ENCODE measurements at places on chromosomes 6 and 20.

DNA sequence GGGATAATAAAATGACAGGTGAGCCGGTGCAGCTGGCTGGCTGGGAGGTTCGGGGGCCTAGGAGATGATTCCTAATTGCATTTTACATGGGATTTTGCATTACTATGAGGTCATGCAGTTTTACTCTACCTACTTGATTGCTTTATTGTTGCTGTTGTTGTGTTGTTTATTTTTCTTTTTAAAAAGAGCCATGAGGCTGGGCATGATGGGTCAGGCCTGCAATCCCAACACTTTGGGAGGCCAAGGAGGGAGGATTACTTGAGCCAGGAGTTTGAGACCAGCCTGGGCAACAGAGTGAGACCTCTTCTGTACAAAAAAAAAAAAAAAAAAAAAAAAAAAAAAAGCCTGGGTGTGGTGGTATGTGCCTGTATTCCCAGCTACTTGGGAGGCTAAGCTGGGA, 104.8 kb downstream of the GJA1 start:
- DNase-seq: no peak

DNA sequence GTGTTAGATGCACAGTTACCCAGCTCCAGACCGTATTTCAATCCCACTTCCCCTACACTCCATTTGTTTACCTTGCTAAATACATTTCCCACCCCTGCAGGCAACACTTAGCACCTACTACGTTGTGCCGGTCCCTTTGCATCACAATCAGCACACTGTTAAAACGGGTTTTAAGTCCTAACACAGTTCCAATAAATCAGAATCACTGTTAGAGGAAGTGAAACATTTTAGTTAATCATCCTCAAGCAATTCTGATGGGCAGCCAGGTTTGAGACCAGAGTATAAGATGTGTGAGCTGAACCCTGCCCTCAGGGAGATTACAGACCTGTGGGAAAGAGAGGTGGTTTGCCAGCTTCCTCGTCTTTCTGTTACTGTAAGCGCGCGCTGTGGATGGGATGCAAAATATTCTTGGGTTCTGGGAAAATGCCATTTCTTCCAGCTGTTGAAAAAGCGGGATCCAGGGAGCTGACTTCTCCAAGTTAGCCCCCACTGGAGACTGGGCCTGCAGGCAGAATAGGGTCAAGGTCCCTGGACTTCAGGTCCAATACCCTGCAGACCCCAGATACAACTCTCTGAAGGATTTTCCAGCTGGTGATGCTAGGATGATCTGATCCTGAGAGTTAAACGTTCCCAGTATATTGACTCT, 3.1 kb downstream of the ZCCHC3 start:
- no peak for DNase-seq

DNA sequence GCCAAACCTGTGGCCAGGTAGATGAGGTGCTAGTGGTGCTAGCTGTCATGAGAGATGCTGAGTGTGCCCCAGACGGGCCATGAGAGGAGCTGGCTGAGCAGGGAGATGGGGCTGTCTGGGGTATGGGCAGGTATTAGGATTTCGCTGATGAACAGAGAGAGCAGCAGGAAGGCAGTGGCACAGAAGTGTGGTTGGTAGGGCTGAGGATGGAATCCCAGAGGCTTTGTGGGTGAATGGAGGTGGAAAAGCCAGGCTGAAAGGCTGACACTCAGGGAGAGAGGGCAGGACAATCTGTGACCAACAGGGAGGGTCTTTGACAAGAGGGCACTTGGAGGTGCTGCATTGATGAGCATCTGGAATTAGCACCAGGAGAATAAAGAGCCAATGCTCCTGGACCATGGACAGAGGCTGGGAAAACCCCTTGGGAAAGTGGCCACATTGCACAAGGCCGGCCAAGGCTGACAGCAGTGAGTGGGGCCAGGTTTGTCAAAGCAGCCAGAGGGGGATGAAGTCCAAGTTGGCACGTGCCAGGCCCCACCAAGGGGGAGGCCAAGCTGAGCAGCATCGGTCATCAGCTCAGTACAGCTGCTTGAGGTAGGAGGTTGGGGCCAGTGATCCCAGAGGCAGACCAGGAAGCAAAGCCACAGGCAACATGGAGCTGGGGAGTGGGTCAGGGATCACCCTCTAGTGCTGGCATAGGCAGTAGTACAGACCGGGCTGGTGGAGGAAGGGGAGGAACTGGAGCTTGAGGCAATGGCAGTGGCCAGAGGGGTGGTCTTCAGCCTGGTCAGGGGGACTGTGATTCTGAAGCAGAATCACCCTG, 19.7 kb upstream of the SGK2 start:
- DNase-seq: no peak

- no peak for DNase-seq
Measured at GRCh38 chr6:164812706-164813105, 496.7 kb downstream of the C6orf118 start.

GRCh38 chr6:13065581-13065980, 262.8 kb downstream of the TBC1D7 start:
- DNase-seq: no peak

GRCh38 chr6:115511771-115512170, 548.9 kb downstream of the FRK start:
- no peak for DNase-seq

DNA sequence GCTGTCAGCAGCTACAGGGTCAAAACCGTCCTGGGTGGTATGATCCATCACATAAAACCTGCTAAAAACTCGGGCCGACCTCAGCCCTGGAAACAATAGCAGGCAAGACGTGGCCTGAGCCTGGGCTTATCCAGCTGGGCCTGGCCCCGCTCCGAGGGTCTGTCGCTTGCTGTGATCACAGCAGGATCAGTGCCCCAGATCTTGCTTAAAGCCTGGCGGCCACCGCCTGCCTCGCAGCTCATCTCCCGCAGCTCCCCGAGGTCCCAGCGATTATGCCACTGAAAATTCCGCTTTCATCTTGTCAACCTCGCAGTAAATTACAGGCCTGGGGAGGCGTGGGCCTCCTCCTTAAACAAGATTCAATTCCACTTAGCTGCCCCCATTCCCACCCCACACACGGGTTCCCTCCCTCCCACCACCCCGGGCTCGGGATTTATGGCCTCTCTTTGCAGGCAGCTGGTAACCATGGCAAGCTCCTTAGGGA, 40.1 kb downstream of the CDH22 start:
- no peak for DNase-seq

DNA sequence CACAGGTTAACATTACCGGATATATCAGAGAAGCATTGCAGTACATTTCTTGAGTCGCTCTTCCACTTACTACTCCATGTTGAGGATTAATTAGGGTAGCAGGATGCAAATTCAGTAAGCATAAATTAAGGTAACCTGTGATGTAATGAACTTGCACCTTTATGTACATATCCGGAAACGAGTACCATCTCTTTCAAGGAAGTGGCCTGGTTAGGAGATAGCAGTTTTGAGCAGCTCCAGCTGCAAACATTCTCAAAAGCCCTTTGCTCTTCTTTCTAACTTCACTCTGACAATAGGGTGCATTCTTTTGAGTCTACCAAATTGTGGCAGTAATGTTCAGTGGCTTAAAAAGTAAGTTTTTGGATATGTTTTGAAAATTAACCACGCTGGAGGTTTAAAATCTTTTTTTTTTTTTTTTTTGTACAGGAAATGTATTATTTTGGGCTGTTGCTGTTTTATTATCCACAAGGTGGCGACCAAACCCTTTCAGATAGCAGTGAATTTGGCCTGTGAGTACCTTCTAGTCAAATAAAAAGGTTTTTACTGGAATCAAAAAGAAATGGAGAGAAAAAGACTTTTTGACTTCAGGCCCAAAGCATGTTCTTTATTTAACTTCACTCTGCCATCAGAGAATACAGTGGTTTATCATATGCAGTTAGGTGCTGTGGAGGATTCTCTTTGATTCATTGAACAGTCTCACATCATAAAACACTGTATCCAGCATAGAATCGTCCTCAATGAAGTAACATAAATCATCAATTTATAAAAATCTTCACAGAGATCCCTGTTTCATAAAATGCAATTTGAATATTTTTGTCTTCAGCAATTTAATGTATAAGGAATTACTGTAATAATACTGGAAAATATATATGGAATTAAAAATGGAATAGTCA, 8.9 kb downstream of the FAM217B start:
- DNase-seq: no peak

- no peak for DNase-seq
Measured at GRCh38 chr6:134063966-134064445, 11.6 kb upstream of the SLC2A12 start.

GRCh38 chr6:146550911-146551310, 7.3 kb downstream of the RAB32 start:
- DNase-seq: no peak

DNA sequence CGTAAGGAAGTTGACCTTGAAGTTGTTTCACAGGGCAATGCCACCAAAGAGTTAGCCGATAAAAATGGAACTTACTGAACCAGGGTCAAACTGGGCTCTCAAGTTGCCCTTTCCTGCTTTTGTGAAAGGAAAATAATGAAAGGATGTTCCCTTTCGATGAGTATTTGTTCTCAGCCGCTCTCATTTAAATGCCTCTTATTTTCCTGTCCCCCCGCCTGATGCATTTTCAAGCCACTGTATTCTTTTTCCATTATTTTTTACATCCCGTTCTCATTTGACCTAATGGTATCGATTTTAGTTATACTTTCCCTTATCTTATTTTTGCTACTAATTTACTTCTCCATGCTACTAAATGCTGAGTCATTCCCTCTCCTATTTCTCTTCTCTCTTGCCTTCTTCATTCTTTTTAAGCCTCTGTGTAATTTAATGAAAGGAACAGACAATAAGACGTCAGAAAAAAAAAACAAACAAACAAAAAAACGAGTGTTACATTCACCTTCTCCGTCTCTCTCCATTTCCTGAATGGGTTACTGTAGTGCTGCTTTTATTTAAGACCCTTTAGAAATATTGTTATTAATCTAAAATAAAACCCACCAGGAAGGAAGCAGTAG, 655 bp upstream of the NDUFAF4 start:
- DNase-seq: no peak

DNA sequence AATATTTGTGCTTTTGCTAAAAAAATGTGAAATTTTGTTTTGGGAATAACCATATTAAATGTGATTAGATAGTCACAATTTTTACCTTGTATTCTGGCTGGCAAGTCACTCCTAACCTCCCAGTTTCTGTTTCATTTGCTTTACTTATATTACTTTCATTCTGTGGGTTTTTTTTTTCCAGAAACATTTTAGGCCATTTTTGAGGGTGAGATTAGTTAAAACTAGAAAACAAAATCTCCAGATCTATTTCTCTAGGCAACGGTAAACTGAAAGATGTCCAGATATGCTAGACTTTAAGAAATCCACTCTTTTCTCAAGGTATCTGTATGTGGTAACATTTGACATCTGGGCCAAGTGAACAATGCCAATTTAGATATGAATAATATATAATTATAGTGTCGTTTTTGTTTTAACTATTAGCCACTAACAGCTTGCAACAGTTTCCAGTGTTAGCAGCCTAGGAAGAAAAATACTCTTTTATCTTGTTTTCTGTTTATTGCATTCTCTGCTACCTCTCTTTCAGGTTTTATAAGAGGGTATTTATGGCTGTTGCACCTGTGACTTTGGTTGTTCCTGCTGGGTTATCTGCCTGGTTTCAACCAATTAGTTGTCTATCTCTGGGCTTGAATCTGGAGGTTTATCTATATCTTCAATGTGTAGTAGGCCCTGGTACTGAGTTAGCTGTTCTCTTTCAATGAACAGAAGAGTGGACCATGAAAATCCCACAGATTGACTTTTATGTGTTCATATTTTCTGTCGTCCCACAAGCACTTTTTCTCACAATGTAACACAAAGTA, 260.9 kb downstream of the NKAIN2 start:
- DNase-seq: no peak

GRCh38 chr6:79159846-79160245, 74.6 kb downstream of the HMGN3 start:
- no peak for DNase-seq

DNA sequence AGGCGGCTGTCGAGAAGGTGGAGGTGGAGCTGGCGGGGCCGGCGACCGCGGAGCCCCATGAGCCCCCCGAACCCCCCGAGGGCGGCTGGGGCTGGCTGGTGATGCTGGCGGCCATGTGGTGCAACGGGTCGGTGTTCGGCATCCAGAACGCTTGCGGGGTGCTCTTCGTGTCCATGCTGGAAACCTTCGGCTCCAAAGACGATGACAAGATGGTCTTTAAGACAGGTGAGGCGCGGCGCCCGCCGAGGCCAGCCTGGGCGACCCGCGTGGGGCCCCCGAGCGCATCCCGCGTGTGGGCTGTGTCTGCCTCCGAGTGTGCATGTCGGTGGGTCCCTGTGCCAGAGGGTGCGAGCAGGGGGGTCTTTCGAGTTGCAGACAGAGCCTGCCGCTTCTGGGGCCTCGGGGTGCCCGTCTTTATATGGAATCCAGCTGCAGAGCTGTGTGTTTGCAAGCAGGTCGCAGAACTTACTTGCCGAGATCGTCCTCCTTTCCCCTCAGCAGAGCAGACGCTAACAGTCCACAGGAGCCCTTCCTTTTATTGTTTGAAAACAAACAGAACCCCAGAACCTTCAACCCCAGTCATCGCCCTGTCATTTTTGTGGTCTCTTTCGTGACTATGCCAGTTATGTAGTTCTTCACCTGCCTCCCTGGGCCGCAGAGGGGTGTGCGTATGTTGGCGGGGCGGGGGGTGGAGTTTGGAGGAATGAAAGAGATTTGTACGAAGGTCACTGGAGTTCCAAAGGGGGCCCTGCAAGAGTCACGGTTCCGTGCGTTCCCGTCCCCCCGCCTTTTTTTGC, 766 bp downstream of the SLC16A10 start:
- peak; percentile 15 for DNase-seq

DNA sequence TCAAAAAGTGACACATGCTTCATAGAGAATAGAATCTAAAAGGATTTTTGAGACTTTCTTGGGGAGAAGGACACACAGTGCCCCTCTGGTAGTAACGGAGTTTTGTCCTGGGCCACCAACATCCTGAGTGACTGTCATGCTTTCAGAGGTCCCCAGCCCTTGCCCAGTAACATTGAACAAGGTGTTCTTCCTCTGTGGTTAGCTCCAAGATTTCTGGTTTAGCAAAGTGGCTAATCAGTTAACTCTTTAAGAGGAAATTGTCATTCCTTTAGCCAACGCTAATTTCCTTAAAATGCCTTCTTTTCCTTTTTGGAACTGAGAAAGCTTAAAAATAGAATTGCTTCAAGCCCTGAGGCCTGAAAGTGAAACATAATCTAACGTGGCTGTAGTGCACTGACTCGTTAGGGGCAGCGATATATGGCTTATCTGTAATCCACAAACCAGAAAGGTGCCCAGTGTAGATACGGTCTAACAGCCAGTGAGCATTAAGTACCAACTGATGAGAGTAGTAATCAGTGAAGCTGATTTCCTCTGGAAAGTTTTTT, 7.8 kb downstream of the E2F3 start:
- DNase-seq: no peak

GRCh38 chr20:45857882-45858216, 435 bp downstream of the ZSWIM3 start:
- no peak for DNase-seq

- no peak for DNase-seq
Measured at GRCh38 chr6:50966532-50966931, 147.9 kb downstream of the TFAP2B start.

All from stimulated activated CD4-positive, alpha-beta T cell treated with anti-CD3 and anti-CD28 coated beads, Interleukin-15, amount 100 ng/mL, for 1 hour (primary cell).